Fibroblast of the conjunctiva (primary cell): ENCODE measurements at places on chromosomes 2 and 18.

GRCh38 chr2:240397924-240398645 lies 37.4 kb upstream of the GPC1 start:
- no peak for DNase-seq

DNA sequence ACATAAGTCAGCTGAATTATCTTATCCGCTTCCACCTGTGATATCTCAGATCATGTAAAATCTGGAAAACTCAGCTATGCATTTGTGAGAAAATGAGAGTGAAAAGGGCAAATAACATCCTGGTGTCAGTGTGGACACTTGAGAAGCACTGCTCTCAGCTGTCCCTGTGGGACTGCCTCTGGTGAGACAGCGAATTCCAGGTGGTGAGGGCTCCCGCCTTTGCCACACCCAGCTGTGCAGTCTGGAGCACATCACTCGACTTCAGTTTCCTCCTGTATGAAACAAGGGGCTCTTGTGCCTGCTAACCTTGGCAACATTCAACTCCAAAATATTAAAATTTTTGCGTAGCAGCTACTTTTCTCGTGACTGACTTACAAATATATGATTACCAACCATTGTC lies 194.9 kb upstream of the BOD1L2 start:
- no peak for DNase-seq

DNA sequence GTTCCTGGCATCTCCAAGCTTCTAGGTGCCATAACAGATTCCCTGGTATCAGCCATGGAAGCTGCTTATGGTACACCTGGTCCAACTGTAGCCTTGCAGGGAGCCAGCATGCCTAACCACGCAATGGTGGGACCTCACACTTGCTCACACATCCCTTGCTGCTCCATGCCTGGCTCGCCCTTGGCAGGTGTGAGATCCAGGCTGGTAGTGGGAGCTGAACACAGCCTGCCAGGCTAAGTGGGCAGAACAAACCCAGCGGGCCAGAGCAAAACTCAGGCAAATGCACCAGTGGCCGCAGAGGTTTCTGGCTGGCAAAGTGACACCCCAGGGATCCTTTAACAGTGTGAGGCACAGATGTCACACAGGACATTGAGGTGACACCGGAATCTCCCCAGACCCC lies 185.8 kb downstream of the NDUFA10 start:
- no peak for DNase-seq

- DNase-seq = no peak
These were observed 13.5 kb downstream of the DOK6 start for GRCh38 chr18:69414184-69414583.

- DNase-seq = no peak
These were observed 296.0 kb downstream of the PLCL1 start for GRCh38 chr2:198100346-198100745.

GRCh38 chr18:79200546-79201268 lies 131.5 kb downstream of the ATP9B start:
- DNase-seq = peak; percentile 14

DNA sequence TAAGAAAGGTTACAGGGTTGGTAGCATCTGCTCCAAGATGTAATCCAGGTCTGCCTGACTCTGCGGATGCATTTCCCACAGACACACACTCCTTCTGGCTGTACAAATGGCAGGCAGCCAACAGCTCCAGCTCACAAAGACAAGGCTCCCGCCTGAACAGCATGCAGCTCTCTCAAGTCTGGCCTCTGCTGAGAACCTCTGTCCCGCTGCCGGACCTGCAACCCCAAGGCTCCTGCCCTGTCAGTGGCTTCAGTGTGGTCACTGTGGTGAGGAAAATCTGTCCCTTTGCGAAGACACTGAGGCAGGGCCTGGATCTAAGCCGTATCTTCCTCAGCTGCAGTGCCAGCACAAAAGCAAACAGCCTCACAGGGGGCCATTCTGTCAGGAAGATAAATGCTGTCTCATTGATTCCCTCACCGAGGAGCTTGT lies 469.3 kb upstream of the MEX3C start:
- DNase-seq = no peak

GRCh38 chr2:116696223-116696622 lies 1118.3 kb upstream of the DDX18 start:
- no peak for DNase-seq

DNA sequence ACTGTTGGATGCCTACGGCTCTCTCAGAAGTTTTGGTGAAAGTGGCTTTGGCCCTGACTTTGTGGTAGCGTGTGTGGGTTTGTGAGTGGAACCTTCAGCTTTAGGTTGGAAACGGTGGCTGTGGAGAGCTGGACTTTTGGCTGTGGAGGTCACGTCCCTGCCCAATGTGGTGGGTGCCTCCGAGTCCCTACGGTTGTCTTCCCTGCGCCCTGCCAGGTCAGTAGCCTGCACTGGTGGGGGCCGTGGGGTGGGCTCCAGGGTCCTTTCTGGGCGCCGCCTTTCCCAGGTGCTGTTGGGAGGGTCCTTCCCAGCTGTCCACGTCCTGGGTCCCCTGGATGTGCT lies 11.1 kb downstream of the COLEC11 start:
- DNase-seq = no peak

DNA sequence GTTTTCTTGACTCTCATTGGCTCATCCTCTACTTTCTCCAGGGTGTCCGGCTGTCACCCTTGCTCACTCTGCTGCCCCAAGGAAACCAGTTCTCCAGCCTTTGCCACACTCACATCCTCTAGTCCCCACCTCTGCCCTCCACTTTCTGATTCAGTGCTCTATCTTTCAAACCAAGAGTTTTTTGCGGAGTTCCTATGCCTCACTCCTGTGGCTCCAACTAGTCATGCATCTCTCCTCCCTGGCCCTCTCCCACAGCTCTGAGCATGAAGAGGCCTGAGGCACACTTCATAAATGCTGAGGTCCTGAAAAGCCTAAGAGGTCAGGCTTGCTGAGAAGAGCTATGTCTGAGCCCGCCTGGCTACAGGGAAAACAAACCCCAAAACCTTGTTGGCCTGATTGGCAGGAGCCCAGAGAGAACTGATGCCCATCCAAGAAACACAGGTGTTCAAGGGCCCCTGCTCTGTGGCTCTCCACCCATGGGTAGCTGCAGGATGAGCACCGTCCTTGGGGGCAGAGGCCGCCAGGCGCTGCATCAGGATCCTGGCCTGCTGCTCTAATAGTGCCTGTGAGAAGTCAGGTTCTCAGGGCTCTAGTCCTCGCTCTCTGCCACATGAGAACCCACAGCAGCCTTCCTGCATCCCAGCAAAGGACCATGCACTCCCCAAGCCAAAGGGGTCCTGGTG lies 42.1 kb downstream of the HS1BP3 start:
- DNase-seq = no peak

DNA sequence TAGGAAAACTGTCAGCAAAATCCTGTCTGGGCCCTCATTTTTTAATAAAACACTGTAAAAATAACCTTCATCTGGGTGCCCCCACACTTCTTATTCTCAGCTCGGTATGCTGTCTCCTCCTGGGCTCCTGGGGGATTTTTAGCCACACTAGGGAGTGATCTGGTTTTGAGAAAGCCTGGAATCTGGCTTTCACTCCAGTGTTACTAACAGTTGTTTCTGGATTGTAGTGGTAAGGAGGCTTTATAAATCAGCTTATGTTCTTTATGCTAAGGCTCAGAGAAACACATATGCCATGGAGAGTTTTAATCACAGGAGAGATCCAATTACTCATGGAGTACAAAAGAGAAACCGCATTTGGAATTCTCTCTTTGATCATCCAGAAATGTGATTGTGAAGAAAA lies 744.3 kb upstream of the SOX11 start:
- no peak for DNase-seq

DNA sequence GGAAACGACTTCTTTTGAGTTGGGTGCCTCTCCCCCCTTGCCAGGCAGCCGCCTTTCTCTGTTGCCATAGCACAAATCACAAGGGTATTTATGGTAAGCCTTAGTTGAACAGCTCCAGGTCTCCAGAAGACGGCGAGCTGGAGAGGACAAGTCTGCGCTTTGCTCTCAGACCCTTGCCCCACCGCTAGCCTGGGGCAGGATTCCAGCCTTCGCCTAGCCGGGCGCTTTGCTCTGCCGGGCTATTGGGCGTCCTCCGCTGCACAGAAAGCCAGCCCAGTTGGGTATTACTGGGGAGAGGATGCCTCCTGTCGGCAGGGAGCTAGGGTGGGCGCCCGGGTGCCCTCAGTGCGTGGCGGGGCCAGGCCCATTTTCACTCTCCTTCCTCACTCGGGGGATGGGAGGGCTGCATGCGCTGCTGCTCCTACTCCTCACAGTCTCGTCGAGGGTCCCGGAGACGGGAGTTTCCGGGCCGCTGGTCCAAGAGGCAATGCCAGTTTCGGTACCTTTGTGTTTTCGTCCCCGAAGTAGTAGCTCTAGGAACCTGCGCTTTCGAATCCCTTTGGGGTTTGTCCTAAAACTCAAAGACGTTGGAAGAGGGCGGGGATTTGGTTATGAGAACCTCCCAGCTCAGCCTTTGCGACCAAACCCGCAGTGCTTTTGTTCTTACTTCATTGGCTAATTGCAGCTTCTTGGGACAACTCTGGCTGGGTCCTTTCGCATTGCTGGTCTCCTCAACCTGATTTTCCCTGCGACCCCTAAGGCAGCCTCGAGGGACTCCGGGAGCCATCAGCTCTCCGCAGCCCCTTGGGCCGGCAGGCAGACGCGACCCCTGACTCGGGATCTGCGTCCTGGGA lies 3.6 kb upstream of the DLX2 start:
- DNase-seq = no peak

- no peak for DNase-seq
These were observed 74.8 kb downstream of the DSC3 start for GRCh38 chr18:30967701-30968100.

DNA sequence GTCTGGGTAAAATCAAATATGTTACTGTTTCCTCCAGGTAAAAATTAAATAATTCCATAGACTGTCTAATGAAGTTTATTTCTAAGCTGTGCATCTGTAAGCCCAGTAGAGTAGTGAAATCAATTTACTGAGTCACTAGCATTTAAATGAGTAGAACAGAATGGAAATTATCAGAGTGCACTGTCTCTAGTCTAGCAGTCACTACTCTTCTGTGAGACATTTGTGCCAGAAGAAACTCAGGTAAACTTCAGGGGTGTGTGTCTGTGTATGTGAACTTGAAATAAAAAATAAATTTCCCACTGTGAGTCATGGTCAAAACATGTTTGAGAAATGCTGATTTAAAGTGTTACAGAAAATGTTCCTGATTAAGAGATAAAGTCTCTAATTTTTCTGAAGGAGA lies 146.4 kb downstream of the RIF1 start:
- DNase-seq = no peak

GRCh38 chr2:70498054-70498453 lies 55.6 kb downstream of the TGFA start:
- no peak for DNase-seq

GRCh38 chr2:24620936-24621335 lies 129.9 kb downstream of the NCOA1 start:
- no peak for DNase-seq

- no peak for DNase-seq
These were observed 4.9 kb downstream of the KLHL30 start for GRCh38 chr2:238143239-238143951.

DNA sequence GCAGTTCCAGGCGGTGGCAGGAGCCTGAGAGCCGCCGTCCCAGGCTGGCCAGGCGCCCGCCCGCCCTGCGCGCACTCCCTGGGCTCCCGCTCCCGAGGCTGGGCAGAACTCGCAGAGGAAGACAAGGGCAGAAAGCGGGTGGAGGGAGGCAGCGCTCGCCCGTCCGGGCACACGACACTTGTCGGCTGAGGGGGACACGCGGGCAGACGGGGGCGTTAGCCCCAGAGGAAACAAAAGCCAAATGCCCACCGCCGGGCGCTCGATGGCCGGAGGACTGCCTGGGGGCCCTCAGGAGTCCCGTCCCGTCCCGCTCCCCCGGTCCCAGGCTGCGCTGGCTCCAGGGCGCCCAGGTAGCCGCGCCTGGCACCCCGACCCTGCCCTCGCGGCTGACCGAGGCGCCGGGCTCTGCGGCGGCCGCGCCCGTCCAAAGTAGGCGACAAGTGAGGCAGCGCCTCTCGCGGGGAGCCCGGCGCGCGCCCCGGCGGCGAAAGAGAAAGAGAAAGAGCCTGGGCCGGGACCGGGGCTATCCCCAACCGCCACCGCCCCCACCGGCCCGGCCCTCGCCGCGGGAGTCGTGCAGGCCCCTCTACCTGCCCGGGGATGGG lies 491 bp downstream of the L3MBTL4 start:
- DNase-seq = no peak

- DNase-seq = no peak
These were observed 8.3 kb upstream of the COL6A3 start for GRCh38 chr2:237422309-237422708.
